Calu3 (cell line): ENCODE measurements at places on chromosomes 2 and 18.

DNA sequence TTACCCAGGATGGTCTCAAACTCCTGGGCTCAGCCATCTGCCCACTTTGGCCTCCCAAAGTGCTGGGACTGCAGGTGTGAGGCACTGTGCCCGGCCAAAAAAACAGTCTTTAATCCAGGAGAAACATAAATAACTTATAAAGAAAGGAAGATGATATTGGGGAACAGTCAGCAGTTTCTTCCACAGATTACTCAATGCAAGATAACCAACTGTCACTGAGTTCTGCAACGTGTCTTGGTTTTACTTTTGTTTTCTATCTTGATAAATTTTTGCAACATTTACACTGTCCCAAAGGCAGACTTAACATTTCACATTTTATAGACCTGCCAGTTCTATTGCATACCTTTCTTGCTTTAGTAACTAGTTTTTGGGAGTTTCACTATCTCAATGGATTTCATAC, 71.1 kb downstream of the ANKRD44 start:
- no peak for DNase-seq

GRCh38 chr2:163682695-163683094, 53.1 kb downstream of the FIGN start:
- peak; percentile 6 for DNase-seq

GRCh38 chr18:29060349-29060748, 883.4 kb upstream of the CDH2 start:
- DNase-seq = no peak

DNA sequence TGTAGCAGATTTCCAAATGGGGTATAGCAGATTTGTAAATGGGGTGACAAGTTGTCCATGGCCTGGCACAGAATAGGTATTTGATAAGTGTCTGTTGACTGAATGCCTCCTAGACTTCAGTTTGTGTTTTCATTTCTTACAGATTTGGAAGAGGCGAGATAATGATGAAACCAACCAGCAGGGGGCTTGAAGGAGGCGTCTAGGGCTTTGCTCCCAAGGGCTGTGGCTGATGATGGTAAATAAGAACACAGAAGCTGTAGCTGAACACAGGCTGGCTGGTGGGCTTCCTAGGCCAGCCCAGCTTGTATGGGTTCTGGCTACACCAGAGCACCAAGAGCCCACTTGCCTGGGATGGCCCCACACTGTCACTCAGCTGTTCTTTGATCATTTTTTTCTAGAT, 19.4 kb downstream of the SFTPB start:
- peak; percentile 41 for DNase-seq

GRCh38 chr18:56326336-56327072, 311.9 kb downstream of the TXNL1 start:
- no peak for DNase-seq

- no peak for DNase-seq
Measured at GRCh38 chr2:78896536-78896935, 129.0 kb upstream of the REG3G start.

GRCh38 chr2:132581991-132582738, 87.8 kb downstream of the LYPD1 start:
- DNase-seq = no peak

GRCh38 chr2:176482107-176482506, 212.9 kb downstream of the MTX2 start:
- DNase-seq = no peak

- DNase-seq = peak; percentile 74
Measured at GRCh38 chr18:39841482-39842365, 2113.3 kb upstream of the PIK3C3 start.

DNA sequence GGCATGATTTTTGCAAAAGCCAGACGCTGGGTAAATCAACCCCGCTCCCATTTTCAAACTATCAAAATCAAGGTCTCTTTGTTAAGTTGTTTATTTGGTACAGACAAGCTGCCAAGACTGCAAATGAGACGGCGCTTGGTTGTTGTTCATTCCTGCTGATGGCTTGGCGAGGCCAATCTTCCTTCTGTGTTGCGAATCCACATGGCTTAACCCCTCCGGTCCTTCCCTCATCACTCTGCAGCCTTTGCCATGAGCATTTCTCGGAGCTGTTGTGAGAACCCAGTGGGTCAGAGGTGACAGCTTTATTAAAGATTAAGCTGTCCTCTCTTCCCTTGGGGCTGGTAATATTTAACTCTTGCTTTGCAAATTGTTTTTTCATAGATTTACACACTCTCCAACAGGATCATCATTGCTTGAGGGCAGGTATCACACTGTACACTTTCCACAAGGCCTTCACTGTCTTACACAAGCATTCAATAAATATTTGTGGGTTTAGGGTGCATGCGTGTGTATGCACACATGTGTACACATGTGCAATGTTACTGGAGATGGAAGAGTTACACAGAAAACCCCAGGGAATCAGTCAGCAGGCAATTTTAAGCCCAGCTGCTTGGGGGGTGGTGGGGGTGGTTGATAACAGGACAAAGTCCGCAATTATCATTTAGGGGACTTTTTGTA, 27.8 kb upstream of the KCNF1 start:
- no peak for DNase-seq

DNA sequence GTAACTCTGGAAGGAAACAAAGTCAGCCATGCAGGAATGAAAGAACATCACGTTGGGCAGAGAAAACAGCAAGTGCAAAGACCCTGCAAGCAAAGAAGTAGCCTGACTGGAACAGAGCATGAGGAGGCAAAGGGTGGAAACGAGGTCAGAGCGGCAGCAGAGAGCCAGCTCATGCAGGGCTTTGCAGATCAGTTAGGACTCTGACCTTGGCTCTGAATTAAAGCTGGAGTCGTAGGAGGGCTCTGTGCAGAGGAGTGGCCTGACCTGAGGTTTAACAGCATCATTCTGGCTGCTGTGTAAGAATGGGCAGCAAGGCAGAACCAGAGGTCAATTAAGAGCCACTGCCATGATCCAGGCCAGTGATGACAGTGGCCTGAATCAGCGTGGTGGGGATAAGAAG, 220.7 kb downstream of the PRKCE start:
- DNase-seq = no peak

DNA sequence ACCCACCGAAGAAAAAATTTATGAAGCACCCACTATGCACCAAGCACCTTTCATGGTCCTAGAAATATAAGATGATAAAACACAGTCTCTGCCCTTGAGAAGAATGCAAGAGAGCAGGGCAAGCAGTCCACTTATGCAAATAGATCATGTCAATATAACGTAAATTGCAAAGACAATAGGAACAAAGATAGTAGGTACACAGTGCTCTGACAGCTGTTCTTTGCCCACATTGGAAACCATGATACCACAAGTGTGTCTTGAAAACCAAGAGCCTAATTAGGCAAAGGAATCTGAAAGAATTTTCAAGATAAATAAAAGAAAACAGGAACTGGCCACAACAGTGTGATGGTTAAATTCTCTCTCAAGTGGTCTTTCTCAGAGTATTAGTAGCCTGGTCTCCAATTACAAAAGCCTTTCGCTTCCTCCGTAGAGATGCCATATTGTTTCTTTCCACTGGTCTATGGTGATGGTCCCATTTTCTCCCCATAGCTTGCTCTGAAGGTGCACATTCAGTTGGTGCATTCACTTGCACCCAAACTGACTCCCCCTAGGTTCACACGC, 108.5 kb downstream of the VWC2L start:
- no peak for DNase-seq

DNA sequence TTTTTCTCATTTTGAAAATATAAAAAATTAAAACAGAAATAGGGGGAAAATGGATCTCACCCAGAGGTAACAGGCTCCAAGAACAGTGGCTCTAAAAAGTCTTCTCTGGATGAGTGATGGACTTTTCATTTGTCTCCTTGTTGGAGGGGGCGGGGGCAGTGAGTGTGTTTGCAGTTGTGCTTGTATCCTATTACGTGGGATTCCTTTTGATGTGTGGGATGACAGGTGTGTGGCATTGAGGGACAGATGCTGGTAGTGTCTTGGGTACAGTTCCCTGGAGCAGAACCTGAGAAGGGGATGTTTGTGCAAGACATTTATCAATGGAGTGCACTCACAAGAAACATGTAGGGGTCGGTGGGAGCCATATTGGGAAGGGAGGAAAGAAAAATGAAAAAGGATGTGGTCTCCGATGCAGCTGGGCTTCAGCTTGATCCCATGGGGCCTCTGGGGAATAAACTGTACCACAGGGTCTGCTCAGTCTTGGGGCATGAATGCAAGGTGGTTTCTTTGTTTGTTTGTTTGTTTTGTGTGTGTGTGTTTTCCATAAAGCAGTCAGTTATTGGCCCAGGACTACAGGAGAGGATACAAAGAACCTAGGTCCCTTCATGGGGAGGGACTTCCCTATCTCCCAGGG, 120.0 kb upstream of the SLC35G4 start:
- DNase-seq = no peak

DNA sequence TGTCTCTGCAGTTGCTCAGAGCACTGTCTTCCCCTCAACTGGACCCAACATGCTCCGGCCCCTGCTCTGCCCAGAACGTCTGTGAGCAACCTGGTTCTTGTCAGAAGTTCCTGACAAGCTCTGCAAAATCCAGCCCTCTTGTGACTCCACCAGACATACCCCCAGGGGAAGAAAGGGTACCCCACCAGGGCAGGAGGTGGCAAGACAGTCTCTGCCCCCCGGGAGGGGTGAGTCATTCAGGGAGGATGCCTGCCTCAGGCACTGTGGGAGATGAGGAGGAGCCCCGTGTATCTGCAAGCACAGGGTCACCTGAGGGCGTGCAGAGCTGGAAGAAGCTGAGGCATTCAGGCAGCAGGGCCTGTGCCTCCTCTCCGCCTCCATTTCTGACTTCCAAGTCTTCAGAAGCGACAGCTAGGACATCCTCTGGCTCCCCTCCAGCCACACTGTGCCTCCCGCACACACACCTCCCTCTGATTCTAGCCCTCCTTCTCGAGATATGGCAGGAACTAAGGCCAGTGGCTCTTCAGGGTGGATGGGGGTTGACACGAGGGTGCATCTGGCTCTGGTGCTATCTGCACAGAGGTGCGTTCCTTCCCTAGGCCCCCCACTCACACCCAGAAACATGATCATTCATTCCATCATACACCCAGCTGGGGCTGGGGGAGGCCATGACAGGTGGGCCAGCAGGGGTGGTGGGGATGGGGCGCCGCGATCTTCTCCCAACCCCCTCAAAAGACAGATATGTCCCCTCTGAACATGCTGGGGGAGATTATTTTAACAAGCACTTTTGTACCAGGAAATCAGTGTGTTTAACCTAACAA, 222.2 kb downstream of the CYP26B1 start:
- DNase-seq = no peak

- no peak for DNase-seq
Measured at GRCh38 chr2:34815052-34815741, 1216.1 kb upstream of the FAM98A start.

GRCh38 chr18:44411262-44411905, 269.3 kb upstream of the SETBP1 start:
- no peak for DNase-seq

DNA sequence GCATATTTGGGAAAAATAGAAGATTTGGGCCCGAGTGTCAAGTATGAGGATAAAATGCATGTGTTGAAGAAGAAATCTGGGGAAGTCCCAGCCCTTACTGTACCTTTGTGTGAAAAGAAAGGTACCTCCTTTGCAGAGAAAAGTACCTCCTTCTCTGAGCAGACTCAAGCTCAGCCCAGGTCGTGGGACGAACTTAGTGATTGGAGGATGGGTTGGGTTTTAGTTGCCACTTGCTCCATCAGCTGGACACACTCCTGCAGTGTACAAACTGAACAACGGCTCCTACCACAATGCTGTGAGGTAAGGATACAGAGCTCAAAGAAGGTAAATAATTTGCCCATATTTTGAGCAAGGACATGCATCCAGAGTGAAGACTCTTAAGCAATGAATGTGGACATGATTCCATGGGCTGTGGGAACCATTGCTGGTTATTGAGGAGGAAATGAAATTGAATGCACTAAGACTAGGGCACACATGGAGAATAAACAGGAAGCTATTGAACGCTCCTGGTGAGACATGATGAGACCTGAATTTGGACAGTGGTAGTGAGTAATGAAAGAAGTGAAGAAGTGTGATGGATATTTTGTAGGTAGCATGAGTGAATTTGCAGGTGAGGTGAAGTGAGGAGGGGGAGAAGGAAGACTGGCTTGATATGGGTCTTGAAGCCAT, 49.8 kb upstream of the IL1RL1 start:
- no peak for DNase-seq

GRCh38 chr2:26816893-26817292, 31.0 kb downstream of the CENPA start:
- DNase-seq = peak; percentile 8

- DNase-seq = no peak
Measured at GRCh38 chr18:58225101-58225500, 181.1 kb downstream of the NEDD4L start.

DNA sequence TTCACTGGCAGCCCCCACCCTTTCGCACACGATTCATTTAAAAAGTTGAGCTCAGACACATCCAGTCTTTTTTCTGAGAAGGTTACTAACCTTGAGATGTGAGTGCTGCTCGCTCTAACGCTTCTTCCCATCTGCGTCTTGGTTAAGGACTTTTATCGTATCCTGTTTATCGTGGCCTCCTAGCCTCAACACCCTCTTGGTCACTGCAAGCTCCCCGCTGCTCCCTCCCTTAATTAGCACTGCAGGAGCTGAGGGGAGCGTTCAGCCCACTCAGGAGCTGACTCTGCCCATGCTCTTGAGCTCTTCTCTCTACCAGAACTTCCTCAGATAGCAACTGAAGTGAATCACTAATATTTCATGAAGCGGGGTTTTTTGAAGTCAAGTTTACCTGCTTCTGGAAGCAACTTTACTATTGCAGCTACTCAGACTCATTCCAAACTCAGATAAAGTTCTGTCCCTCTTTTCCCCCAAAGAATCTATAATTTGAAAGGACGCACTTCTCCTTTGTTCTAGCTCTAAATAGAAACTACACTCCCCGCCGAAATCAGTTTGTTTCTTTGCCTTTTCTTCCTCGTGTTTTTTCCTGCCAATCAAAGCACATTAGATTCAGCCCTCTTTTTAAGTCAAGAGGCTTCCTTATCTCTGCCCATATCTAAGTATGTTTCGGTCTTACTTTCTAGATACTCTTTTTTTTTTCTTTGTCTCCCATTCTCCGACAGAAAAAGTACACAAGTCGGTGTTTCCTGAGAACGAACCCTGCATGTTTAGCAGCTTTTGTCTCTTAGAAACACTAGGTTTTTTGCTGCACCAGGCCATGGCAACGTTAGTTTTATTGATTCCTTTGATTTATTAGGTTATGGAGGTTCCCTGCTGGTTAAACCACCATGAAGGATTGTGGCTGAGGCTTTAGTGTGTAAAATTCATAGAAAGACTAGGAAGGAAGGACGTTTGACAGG, 9.3 kb upstream of the CD226 start:
- no peak for DNase-seq

DNA sequence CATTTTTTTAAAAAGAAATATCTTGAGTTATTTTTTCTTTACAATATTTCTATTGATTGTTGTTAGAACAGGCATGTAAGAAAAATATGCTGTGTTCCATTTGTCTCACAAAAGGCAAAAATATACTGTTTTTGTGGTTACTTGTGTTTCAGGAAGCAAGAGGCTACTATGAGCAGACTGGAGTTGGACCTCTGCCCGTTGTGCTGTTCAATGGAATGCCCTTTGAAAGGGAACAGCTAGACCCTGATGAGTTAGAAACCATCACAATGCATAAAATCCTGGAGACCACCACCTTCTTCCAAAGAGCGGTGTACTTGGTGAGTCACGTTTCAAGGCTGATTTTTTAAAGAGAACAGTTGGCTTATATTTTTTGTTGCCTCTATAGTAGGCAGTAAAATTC, 54.7 kb downstream of the UGGT1 start:
- no peak for DNase-seq

- DNase-seq = no peak
Measured at GRCh38 chr2:38658613-38659012, 7.3 kb upstream of the GALM start.

- no peak for DNase-seq
Measured at GRCh38 chr18:2662990-2663389, 7.5 kb downstream of the SMCHD1 start.

GRCh38 chr18:29540548-29540947, 1363.6 kb upstream of the CDH2 start:
- no peak for DNase-seq
